ENCODE measurements at places on chromosomes 3 and 15.

DNA sequence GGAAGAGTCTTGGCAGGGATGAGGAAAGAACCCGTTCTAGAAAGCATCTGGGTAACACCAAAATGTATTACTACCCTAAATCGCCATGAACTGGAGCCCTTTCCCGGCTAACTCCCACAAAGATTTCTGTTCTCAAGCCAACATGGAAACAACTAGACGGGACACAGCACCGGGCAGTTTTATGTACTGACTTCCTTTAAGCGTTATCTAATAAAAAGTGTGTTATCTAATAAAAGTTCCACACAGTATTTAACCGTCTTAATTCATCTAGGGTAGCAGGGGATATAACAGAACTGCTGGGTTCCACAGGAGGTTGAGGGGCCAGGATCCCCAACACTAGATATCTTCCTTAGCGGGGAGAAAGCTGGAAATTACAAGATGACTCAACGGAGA lies 347 bp upstream of the C3orf62 start:
- DNase-seq = no peak

GRCh38 chr15:37206690-37207089 lies 106.3 kb upstream of the MEIS2 start:
- no peak for DNase-seq

DNA sequence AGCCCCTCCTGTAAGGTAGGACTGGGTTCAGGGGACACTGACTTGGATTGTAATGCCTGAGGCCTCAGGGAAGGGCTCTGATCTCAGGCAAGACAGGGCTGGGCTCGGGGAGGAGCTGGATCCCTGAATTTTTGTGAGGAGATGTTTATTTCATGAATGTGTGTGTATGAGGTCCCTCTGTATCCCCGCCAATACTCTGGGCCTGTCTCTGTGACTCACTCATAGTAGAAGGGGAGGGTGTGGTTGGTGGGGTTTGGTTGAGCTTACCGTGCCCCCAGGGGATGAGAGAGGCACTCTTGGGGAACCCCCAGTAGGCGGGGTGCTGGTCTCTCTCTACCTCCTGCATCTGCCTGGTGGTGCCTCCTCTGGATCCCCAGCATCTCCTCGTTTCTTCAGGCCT lies 28.1 kb downstream of the RPSA start:
- no peak for DNase-seq

DNA sequence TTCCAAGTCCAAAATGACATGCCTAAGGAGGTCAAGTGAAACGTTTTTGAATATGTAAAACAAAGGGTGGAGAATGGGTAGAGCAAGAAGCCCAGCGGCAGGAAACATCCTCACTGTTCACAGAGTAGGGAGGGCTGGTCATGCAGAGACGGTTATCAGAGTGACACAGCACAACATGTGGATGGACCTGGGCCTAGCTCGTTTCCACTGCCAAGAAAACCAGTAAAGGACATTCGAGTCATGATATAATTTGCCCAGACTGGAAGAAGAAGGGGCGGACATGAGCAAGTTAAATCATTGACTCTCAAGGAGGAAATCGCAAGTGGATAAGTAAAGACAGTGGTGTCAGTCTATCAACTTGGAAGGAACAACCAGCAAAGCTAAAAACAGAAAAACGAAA lies 89.3 kb downstream of the LRIG1 start:
- no peak for DNase-seq

GRCh38 chr3:169153656-169154055 lies 509.9 kb downstream of the MECOM start:
- DNase-seq = no peak

DNA sequence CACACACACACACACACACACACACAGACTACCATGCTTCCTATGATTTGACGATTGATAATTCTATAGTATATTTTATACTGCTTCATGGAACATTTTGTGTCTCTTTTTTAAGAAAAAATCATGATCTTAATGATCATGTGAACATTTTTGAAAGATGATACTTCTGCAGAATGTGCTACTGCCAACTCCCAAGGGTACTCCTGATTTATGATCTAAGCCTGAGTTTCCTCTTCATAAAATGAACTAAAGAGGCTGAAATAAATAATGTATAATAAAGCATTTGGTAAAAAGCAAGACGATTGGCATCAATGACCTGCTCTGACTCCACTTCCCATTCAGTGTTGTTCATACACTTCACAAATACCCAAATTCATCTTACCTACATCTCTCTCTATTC lies 333.8 kb upstream of the RBMS3 start:
- no peak for DNase-seq

- DNase-seq = no peak
Measured at GRCh38 chr15:81534124-81534523, 160.1 kb upstream of the TMC3 start.

DNA sequence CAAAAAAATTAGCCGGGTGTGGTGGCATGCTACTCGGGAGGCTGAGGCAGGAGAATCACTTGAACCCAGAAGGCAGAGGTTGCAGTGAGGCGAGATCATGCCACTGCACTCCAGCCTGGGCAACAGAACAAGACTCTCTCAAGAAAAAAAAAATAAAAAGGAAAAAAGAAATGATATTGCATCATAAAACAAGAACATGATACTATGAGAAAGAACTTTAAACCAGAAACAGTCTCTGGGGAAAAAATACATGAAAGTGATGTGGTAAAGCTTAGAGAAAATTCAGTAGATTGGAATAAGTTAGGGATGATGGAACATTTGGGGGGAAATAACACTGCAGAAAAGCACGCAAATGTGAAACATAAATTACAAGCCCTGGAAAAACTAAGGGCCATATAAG lies 54.7 kb downstream of the CRYGS start:
- DNase-seq = no peak

DNA sequence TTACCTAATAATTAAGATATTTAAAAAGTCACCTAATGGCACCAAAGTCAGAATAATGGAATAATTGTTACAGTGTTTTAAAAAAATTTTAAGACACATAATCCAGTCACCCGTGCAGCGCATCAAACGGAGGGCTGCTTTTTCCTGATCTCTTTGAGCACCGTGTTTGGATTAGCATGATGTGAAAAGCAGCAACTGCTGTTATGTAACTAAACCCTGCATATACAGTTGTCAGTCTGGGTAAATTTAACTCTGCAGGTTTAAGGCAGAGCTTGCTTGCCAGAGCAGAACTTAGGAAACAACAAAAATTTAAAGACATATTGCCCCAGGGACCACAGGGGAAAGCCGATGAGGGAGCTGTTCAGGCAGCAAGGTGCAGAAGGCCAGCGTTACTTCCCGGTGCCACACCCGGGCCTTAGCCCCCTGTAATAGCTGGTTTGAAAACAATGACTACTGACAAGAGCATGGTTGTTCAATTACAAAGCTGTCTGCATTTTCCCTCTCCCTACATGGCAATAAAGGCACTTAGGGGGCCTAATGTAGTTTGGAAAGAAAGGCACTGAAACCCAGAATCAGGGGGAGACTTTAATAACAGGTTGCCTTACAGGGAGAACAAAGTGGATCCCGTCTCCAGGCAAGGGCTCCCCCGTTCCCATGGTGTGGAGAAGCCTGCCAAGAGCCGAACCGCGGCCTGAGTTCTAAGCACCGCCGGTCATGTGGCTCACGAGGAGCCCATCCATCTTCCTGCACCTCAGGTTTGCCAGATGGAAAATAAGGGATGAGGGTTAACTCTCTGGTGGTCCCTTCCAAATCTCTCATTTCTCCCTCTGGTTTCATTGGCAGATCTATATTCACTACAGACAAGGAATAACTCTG lies 32.2 kb downstream of the RORA start:
- no peak for DNase-seq

GRCh38 chr15:64185146-64185911 lies 22.5 kb upstream of the PPIB start:
- DNase-seq = no peak

GRCh38 chr3:27094721-27095120 lies 274.5 kb downstream of the NEK10 start:
- DNase-seq = no peak

- DNase-seq = no peak
Measured at GRCh38 chr3:81426826-81427577, 334.4 kb downstream of the GBE1 start.

GRCh38 chr15:92438471-92438870 lies 44.8 kb downstream of the ST8SIA2 start:
- no peak for DNase-seq

GRCh38 chr3:10692039-10692622 lies 123.9 kb upstream of the SLC6A11 start:
- no peak for DNase-seq

GRCh38 chr3:117534138-117534537 lies 824.6 kb downstream of the TUSC7 start:
- DNase-seq = no peak

- DNase-seq = no peak
Measured at GRCh38 chr15:78139578-78139977, 8.3 kb upstream of the CIB2 start.

Data from NCI-H510A (cell line).